H9 (cell line): ENCODE measurements at places on chromosomes 7 and 10. TPM values are rescaled to one million over a fixed set of nuclear protein-coding genes. Genes with fewer than 3 reads are reported as not detected.

DNA sequence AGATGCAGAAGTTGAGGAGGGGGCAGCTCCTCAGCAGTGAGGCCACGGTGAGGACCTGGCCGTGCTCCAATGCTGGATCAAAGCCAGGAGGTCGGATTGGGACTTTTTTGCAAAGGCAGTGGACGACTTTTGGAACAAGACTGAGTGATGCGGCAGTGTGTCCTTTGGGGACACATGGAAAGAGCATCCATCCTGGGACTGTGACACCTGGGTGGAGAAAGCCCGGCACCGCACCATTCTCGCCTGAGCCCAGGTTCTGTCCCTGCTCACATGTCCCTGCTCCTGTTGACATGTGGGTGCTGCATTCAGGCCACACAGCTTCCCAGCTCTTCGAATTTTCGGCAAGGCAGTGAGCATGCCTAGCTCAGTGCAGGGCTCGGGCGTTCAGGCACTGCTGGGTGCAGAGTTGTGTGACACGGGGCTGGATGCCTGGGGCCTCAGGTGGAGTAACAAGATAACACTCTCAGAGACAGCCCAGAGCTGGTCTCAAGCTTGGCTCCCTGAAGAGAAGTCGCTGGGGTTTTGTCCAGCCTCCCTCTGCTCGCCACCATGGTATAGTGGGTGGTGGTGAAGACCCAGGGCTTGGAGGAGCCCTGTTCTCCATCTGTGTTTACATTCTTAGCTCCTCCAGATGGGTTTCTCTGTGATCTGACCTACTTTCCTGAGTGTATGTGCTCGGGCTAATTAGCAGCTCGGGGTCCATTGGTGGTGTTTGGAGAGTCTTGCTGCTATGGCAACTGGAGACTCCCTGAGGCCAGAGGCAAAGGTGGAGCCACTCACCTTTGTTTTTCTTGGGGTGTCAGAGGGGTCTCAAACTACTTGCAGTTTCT lies 111.7 kb upstream of the BTBD16 start:
- no peak overlapping the region for H3K27ac ChIP-seq
- H3K36me3 ChIP-seq = no peaks in the 10 kb centered on the region; the same call in 1 of the 3 replicates
- peaks cover 11% of the 10 kb centered on the region; the same call in 1 of the 2 replicates for H3K4me1 ChIP-seq
- no peaks in the 10 kb centered on the region for H3K27me3 ChIP-seq
- DNase-seq = no peak
- H3K4me3 ChIP-seq = no peak overlapping the region

GRCh38 chr7:79930604-79931003 lies 204.0 kb upstream of the GNAI1 start:
- H3K36me3 ChIP-seq = no peaks in the 10 kb centered on the region
- no peaks in the 10 kb centered on the region for H3K4me1 ChIP-seq
- no peak overlapping the region for H3K27ac ChIP-seq
- no peak for DNase-seq
- H3K4me3 ChIP-seq = no peak overlapping the region

- no peak overlapping the region for H3K4me3 ChIP-seq
- no peak overlapping the region for H3K27ac ChIP-seq
- H3K27me3 ChIP-seq = no peaks in the 10 kb centered on the region
- H3K36me3 ChIP-seq = peaks cover 7% of the 10 kb centered on the region; the same call in 2 of the 3 replicates
Observed at GRCh38 chr7:17359610-17360009, 61.2 kb downstream of the AHR start.

The ITGB8 gene
- 7.1 and 7.6 TPM in 2 replicates for total RNA-seq

DNA sequence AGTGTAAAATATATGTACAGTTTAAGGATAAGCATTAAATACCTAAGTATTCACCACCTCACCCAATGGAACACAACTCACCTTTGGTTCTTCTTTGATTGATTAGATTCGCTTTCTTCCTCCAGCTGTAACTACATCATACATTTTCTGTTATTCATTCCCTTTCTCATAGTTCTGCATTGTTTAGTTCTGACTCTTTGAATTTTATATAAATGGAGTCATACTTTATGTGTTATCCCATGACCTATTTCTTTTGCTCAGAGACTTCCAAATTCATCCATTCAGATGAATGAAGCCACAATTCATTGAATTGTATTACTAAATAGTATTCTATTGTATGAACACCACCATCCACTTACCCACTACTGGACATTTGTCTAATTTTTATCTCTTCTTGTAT lies 12.3 kb downstream of the THNSL1 start:
- no peak overlapping the region for H3K4me3 ChIP-seq
- no peaks in the 10 kb centered on the region for H3K27me3 ChIP-seq
- no peaks in the 10 kb centered on the region for H3K36me3 ChIP-seq

The PYROXD2 gene
- 2.1 and 5.3 TPM in 2 replicates for total RNA-seq

DNA sequence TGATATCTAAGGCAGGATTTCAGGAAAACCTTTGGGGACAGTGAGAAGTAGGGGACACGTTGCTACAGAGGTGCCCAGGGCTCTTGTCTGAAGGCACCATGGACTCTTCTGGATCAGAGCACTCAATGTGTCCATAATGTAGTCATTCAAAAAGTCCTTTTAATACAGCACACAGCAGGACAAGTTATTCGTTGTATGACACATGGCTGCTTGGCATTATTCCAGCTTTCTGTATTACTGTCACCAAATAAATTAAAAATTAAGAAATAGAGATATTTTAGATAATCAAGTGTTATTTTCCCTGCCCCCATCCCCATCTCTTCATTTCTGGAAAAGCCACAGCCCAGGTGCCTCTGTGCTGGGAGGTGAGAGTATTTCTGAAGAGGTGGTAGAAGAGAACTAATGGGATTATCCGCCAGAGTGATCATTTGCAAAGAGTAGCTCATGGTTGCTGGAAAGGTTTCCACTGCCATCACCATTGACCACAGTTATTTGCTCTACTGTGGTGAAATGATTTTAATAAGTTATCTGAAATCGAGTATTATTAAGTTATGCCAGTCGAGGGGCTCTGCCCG lies 83.0 kb downstream of the CXCL12 start:
- no peak overlapping the region for H3K27ac ChIP-seq
- peaks cover 16% of the 10 kb centered on the region for H3K36me3 ChIP-seq
- peaks cover 3% of the 10 kb centered on the region; the same call in 1 of the 2 replicates for H3K4me1 ChIP-seq
- no peak overlapping the region for H3K4me3 ChIP-seq

The ANKRD2 gene
- total RNA-seq = not detected in 2 replicates
